ENCODE measurements at places on chromosomes 6 and 20.

- DNase-seq: no peak
Observed at GRCh38 chr6:44036196-44036595, 91.1 kb downstream of the MRPL14 start.

- no peak for DNase-seq
Observed at GRCh38 chr6:82951935-82952334, 113.7 kb downstream of the UBE3D start.

DNA sequence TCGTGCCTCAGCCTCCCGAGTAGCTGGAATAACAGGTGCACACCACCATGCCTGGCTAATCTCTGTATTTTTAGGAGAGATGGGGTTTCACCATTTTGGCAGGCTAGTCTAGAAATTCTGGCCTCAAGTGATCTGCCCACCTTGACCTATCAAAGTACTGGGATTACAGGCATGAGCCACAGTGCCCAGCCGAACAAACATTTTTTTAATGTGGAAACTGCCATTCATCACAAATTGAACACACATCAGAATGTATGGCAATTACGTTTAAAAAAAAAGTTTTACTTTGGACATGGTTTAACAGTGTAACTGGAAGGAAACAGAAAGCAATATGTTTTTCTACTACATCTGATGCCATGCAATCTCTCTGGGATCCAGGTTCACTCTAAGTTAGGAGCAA lies 38.3 kb upstream of the LOC128125822 start:
- DNase-seq: no peak

DNA sequence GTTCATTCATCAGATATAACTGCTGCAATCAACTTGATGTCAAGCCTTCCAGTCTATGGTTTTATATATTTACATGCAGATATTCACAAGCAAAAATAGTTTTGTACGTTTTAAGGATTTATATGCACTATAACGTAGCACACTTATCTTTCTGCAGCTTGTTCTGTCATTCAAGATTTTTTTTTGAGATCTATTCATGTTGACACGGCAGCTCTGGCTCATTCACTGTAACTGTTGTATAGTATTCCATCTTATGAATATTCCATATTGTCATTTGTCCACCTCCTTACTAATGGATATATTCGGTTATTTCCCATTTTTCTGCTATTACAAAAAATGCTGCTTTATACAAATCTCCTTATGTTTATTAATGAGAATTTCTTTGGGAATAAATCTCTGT lies 13.2 kb downstream of the ELOVL2 start:
- DNase-seq: no peak

- DNase-seq: no peak
Observed at GRCh38 chr20:48597521-48598302, 230.1 kb downstream of the PREX1 start.

- no peak for DNase-seq
Observed at GRCh38 chr6:24387818-24388217, 14.9 kb upstream of the MRS2 start.

DNA sequence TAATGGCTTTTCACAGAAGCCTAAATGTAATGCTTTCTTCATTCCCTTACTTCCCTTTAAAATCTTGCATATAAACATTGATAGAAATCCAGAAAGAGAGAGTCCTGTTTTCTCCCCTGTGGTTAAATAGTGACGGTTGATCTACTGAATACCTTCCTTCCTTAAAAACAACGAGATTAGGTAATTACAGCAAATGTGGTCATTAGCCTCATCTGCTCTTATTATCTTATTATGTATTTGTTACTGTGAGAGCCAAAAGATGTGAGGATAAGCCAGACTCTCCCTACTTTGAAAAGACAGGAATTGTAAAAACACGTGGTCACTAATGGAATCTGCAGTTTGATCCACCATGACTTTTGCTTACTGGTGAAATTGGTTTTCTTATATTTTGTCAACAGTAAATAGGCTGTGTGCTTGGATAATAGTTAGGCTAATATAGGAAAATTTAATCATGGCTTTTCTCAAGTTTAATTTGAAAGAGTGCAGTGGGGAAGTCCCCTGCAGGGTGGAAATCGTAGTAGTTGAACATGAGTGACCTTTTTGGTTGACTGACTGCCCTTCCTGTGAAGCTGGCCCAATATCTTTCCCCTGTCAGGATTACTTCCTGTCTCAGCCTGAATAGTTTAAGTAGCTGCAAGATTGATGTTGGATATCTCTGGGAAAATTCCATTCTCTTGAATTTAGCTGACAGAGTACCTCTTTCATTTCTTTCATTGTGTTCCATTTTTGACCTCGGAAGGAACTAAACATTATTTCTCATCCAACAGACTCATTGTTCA lies 62.8 kb downstream of the JARID2 start:
- no peak for DNase-seq

DNA sequence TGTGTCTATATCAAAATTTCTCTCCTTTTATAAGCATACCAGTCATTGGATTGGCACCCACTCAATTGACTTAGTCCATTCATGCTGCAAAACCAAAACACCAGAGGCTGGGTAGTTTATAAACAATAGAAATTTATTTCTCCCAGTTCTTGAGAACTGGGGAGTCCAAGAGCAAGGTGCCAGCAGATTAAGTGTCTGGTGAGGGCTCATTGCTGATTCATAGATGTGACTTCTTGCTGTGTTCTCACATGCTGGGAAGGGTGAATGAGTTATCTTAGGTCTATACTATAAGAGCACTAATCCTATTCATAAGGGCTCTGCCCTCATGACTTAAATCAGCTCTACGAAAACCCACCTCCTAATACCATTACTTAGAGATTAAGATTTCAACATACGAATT lies 501.4 kb downstream of the EPM2A start:
- DNase-seq: no peak

DNA sequence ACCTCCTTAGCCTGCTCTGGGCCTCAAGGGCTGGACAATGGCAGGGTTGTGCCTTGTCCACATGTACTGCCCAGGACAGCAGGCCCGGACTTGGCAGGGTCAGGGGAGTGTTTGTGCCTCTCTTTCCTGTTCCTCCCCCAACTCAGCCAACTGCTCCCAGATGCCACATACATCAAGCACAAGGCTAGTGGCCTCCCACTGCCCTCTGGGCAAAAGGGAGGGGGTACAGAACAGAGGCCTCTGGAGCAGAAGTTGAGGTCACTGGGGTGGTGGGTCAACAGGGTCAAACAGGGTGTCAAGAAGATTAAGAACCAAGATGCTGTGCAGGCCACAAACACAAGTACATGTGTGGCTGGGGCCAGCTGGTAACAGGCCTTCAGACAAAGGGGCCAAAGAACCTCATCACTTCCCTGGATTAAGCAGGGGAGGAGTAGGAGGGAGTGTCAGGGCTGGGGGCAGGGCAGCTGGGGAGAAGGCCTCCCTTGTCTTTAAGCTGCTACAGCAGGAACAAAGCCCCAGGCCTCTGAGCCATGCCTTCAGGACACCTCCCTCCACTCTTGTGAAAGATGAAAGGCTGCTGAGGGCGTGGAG lies 36.0 kb downstream of the KCNK5 start:
- no peak for DNase-seq

- no peak for DNase-seq
Observed at GRCh38 chr6:80210618-80211017, 104.1 kb downstream of the BCKDHB start.

GRCh38 chr20:341682-342081 lies 5.2 kb upstream of the NRSN2 start:
- no peak for DNase-seq

DNA sequence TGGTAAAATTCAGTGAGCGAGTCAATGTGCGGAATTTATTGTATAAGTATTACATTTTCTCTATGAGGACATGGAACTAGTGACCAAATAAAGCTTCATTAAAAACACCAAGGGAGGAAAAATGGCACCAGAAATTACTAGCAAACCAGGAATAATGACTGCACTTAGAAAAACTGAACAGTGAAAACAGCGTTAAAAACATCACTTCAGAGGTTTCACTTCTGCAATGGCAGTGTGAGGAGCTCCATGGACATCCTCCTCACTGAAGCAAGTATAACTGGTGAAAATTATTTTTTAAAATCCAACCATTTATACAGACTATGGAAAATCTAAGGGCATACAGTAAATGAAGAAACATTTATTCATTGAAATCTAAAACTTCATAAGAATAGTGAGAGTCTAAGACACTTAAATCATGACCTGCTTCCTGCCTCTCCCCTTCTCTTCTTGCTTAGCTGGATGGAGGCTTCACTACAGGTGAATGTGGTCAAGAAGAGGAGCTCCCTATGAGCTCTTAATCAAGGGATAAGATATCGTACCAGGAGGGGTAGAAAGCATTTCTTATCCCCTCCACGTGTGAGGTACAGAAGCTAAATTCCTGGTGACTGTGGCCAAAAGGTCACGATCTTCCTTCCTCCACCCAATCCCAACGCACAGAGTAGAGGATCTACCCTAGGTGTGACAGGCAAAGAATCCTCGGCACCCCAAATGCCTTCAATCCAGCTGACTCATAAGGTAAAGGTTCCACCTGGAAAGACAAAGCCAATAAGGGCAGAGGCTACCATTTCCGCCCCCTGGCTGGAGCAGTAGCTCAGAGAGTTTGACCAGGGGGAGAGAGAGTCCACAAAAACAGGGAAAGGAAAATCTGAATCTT lies 12.3 kb upstream of the ASF1A start:
- DNase-seq: no peak

DNA sequence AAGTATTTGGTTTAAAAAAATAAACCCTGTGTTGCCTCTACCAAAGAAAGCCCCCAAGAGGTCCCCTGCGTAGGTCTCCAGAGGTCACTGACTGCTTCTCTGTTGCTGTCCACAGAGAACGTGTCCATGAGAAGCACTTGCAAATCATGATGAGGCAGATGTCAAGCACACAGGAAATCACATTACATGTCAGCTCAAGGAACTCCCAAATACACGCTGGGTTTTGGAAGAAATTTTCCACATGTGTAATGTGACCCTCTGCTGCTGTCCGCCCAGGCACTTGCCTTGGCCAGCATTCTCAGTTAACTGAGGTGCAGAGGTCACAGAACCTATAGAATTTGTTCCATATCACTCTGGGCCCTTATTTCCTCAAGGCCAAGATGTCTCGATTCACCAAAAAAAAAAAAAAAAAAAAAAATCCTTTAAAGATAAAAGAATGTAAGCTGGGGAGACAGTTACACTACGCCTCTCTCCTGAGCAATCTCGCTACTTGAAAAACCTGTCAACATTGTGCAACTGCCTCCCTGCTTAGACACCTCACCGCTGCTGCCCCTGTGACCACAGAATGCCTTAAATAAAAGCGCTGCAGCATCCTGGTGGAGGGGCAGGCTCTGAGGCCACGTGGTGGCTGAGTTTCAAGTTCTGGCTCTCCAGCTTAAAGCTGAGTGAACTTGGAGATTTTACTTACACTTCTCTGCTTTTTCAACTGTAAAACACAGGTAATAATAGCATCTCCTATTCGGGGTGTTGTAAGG lies 42.3 kb downstream of the SLC22A23 start:
- no peak for DNase-seq

DNA sequence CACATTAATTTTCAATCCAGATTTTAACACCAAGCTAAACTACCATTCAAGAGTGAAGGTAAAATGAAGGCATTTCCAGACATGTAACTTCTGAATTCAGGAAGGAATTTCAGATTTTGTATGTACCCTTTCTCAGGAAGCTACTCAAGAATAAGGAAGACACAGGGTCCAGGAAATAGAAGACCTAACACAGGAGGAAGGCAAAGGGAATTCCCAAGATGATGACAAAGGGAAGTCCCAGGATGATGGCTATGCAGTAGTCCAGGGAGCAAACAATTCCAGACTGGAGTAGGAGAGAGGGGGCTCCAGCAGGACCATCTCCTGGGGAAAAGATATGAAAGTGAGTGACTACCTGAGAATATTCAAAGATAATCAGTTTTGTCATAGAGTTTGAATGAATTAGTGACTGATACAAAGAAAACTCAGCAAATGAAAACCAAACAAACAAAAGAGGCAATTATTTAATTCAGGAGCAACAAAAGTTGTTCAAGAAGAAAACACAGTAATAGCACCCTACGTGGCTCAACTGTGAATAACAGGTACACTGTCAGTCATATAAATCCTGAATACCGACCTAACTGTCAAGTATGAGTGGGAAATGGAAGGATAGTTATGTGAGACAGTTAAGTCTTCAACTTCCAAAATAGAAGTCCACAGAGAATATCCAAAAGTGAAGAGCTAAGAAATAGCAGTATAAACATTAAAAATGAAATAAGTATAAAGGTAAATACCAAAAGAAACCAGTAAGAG lies 4.0 kb downstream of the RNF24 start:
- no peak for DNase-seq

DNA sequence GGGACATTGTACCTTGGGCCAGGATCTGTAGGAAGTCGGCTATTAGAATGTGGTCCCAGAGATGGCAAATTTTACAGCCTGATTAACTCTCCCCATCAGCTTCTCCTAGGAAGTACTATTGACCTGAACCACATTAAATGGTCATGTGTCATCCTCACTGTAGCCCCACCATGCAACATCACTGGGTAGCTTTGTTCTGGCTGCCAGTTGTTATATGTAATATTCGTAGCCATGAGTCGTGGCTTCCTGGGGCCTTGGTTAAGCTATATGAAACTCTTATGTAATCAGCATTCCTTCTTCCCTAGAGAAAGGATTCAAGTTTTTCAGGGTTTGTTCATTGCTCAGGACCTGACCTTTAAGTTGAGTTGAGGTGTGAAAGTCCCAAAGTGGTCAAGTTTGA lies 125.7 kb downstream of the ANKS1A start:
- no peak for DNase-seq

DNA sequence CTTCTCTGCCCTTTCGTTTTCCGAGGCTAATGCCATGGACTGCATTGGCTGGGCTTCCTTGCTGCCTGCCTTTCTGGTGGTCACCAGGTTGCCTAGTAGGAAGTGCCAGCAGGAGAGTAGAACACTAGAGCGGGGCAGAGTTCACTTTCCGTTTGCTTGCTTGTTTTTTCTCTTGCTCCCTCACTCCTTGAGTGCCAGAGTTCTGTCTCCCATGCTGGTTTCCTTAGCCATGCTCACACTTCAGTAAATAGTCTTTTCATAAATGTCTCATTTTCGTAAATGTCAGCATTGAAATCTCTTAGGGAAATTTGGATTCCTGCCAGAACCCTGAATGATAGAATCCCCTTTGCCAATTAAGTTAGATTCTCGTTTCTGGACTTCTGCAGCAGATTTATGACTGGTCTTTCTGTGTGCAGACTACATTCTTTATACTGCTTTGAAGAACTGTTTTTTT lies 63.9 kb downstream of the FAM83B start:
- DNase-seq: no peak

DNA sequence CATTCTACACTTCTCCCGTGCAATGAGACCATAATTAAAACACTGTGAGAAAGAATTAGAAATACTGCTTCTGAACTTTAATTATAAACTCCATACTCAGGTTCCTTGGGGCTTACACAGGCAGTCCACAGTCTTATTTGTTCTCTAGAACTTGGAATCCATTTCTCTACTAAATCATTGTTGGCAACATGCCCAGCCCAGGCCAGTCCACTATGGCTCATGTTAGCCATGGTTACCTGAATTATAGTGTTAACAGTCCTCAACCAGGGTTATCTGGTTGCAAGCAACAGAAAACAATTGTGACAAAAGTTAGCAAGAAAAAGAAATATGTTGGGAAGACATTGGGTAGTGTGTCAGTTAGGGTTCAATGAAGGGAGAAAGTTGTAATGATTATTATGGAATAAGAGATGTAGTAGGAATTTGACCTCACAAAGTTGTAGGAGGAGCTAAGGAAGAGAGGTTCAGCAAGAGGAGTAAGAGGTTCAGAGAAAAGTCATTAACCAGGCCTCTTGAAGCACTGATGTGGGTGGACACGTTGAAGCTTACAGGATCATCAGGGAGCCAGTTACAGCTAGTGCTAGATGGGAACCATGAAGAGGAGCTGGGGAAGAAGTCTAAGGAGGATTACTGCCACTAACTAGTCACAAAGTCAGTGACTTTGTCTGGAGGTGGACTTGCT lies 352.5 kb upstream of the PRND start:
- DNase-seq: no peak
